ENCODE measurements at places on chromosomes 4 and X. TPM values are rescaled to one million over a fixed set of nuclear protein-coding genes. Genes with fewer than 3 reads are reported as not detected.

The PROM1 gene
- total RNA-seq: 30.5 TPM

The ALB gene
- not detected for total RNA-seq

The GLOD5 gene
- total RNA-seq: not detected

The ZRSR2 gene
- total RNA-seq: 6.9 TPM

The ADAM29 gene
- total RNA-seq: not detected

The CXCL8 gene
- total RNA-seq: not detected

The LRCH2 gene
- total RNA-seq: 0.97 TPM

GRCh38 chrX:102833136-102833535 lies 103.9 kb upstream of the RAB40AL start:
- DNase-seq: no peak

GRCh38 chrX:129472116-129472515 lies 51.2 kb downstream of the SMARCA1 start:
- DNase-seq: no peak

DNA sequence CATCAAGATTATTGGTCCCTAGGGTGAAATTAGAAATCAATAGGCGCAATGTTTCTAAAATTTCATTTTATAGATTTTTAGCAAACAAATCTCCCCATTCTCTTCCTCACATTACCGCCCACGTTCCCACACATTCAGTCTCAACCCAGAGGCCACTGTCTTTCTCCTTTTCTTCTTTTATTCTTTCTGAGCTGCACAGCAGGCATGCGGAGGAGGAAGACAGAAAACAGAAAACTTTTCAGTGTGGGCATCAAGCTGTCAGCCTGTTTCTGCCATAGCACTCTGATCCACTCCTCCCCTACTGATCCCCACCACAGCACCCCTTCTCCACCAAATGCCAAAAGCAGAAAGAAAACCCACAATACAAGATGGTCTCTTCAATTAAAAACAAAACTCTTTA lies 94.8 kb upstream of the ADAMTS3 start:
- no peak for DNase-seq

- no peak for DNase-seq
Measured at GRCh38 chrX:107227780-107228485, 21.5 kb downstream of the DNAAF6 start.

DNA sequence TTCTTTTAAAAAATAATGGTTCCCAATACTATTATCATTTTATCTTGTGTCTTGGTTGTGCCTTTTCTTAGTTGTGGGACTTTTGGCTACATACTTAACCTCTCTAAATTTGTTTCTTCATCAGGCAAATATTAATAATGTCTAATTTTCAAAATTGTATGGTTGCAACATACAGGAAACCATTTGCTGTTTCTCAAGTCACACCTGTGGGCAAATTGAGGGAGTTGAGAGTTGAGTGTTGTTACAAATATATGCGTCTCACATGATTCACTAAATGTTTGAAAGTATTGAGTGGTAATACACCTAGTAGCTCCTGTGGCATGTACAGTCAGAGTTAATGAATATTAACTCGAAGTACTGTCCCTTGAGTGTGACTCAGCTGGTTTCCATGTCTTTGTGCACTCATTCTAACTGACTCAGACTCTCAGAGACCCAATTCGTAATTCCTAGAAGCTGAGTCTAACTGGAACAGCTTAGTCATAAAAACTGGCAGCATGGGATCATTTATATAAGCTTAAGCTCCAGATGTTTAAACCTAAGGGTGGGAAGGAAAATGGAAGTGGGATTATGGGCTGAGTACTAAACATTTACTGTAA lies 802.4 kb downstream of the TRIML1 start:
- no peak for DNase-seq

- no peak for DNase-seq
Measured at GRCh38 chr4:83388313-83388676, 53.6 kb upstream of the HPSE start.

GRCh38 chr4:83996254-83996653 lies 460.3 kb downstream of the GPAT3 start:
- no peak for DNase-seq

DNA sequence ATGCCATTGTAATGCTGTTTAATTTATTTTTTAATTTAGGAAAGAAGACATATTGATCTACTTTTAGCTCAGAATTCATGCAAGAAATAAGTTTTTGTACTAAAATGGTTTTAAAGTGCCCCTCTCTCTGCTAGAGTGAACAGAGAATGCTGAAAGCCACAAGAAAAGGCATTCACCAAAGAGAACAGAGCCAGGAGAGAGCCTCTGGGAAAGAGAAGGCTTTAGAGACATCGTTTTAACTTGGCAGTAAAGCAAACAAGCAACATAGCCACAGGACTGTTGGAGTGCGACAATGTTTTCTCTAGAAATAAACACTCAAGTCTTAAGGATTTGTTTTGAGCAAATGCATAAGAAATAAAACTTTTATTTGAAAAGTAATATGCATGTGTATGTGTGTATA lies 484.1 kb upstream of the CPEB2 start:
- no peak for DNase-seq

GRCh38 chr4:53557669-53558064 lies 33.6 kb downstream of the LNX1 start:
- no peak for DNase-seq

GRCh38 chrX:259692-260355 lies 21.4 kb upstream of the PLCXD1 start:
- DNase-seq: no peak

DNA sequence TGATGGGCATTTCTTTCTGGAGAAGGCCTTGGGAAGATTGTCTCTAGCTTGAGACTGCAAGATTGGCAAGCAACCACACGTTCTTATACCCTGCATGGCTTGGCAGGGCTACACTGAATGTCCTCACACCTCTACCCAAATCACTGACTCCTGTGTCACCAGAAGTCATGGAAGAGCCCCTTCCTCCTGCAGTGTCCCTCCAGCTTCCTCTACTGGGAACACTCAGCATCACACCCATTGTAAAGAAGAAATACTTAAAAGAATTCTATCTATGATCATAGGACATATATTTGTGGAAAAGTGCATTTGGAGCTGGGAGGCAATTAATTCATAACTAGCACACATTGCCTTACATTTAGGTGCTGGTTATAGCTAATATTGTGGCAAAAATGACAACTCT lies 113.1 kb downstream of the CCSER1 start:
- DNase-seq: no peak

GRCh38 chr4:29538889-29539646 lies 1181.1 kb upstream of the PCDH7 start:
- DNase-seq: no peak

GRCh38 chr4:27534488-27534887 lies 673.8 kb downstream of the STIM2 start:
- no peak for DNase-seq

- DNase-seq: no peak
Measured at GRCh38 chrX:8987672-8988250, 46.2 kb downstream of the FAM9B start.

DNA sequence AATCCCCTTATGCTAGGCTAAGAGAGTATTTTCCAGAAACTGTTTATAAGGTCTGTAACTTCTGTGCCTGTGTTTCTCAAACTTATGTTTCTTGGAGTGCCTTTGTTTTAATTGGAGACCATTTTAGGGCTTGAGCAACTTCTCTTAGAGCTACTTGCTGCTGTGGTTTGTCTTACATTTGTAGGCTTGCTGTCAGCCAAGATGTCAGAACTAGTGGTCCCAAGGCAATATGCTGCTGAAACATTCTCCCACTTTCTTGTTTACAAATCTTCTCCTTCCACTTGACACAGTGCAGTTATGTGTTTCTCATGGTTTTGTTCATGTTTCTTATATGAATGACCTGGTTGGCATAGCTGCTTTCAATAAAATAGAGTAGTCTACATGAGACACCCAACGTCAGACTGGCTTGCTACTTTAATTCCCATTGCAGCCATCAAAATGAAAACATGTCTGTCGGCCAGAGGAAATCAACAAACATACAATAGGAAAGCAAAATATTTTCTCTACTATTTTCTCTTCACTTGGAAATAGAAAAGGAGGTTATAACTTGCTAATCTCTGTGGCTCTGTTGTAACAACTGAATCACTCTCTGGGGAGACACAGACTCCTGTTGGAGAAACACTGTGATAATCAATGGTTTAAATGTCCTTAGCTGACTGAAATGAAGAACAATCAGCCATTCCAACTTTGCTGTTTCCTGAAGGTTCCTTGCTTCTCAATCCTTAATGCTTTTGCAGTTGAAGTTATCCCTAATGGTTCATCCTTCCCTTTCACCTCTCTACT lies 426.4 kb downstream of the PDGFC start:
- DNase-seq: no peak

DNA sequence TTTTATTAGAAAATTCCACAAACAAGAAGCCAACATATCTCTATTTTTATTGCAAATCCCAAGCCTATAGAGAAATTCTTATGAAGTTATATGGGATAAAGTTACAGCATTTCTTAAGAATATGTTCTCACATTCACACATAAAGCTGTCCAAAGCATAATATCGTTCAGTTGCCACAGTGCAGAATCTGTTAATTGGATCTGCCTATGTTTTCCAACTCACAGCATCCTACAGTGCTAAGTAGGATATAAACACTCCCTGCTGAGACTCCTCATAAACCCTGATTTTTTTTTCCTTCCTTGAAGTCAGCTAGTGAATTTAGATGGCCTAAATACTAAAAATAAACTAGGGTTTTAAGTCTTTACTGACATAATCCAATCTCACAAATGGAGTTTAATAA lies 307.9 kb downstream of the PDGFC start:
- DNase-seq: no peak

GRCh38 chr4:38948551-38948950 lies 80.9 kb downstream of the FAM114A1 start:
- no peak for DNase-seq

DNA sequence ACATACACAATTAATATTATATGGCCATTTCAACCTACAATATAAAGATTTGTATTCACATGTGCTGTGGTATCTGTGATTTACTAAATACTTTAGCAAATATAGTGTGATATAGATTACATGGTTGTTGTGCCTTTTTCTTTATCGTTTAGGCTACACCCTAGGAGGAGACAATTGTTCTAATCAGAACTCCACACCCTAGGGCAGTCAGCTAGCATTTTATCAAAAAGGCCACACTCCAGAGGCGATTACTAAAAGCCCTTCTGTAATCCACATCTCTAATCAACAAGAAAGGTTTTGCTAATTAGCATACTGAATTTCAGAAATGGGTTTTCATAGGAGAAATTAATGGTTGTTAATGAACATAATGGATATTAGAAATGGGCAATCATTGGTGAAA lies 319.5 kb upstream of the NOCT start:
- no peak for DNase-seq

DNA sequence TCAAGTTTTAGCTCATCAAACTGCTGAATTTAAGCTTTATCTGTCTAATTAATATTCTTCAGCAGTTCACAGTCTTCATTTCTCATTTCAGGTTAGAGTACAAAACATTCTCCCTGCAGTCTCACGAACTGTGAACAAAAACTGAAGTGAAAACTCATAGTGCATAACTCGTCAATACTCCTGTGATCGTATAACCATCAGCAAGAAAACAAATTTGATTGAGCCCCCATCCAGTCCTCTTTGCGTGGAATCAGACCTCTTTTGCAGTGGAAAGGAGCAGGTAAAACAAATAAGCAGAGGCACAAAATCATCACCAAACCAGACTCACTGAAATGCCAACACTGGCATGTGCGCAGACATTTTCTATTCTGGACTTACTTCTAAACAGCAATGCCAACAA lies 12.7 kb downstream of the ADAM29 start:
- no peak for DNase-seq

GRCh38 chr4:25859429-25860148 lies 3.2 kb downstream of the SEL1L3 start:
- DNase-seq: no peak
